NCI-H1092 (cell line): ENCODE measurements at places on chromosomes 13 and 19.
A peak's percentile ranks its signal among the peaks of the same experiment; 100 is the strongest.

DNA sequence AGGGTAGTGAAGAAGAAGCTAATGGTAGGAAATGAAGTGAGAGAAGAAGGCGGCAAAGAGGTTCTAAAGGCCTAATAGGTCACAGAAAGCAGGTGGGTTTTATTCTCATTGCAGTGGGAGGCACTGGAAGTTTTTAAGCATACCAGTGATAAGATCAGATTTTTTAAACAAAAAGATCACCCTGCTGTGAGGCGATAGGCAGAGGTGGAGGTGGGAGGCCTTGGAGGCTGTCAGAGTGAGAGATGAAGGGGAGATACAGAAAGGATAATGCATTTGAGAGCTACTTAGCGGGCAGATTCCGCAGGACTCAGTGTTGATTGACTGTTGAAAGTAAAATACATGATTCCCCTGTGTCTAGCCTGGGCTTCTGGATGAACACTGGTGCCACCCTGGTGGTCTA is 116.7 kb upstream of the FRY start:
- DNase-seq = no peak

DNA sequence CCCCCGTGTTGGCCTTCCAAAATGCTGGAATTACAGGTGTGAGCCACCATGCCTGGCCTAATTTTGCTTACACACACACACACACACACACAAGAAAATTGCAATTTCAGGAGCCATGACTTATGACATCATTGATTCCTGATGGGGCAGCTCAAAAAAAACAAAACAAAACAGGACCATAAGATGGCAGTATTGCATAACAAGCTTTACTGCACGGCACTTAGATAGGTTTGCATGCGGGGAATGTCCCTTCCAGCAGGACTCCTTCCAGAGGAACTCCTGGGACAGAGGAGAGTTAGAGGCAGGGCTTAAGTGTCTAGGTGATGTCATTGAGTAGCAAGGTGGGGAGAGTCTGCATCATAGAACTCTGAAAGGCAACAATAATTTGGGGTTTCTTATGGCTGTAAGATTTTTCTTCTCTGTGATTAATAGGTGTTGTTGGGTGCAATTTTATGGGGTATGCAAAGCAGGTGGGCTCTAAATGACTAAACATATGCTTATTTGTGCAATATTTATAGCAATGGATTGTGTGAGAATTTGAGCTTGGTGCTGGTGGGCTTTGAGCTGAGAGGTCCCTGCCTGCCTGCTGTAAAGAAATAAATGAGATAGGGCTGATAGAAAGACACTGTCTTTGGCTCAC is 9.0 kb upstream of the ACSBG2 start:
- peak; percentile 21 for DNase-seq

DNA sequence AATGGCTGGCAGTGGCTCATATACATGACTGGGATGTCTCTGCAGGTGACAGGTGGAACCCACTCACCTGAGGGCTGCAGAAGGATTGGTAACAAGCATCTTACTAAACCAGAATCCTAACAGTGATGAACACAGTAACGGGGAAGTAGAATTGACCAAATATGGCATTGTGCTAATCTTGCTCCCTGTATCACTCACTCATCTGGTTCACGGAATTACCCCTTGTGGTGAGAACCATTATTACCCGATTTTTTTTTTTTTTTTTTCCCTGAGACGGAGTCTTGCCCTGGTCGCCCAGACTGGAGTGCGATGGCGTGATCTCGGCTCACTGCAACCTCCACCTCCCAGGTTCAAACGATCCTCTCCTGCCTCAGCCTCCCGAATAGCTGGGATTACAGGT is 69.5 kb downstream of the PTPRS start:
- DNase-seq = no peak

DNA sequence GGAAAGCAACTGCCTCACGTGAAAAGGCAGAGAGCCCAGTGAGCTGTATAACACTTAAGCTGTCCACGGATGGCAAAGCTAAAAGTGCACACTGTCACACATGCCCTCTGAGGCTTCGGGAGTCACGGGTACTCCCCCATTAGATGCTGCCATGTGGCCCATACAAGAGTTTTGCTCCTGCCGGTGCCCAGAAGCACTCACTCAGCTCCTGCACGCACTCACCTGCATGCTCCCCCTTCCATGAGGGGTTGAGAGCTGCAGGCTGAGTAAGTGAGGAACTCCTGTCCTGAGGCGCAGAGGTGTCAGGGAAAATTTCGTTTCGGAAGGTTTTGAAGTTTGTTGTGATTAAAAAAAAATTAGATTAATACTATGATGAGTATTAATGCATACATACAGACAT is 939.2 kb upstream of the ATXN8OS start:
- no peak for DNase-seq

DNA sequence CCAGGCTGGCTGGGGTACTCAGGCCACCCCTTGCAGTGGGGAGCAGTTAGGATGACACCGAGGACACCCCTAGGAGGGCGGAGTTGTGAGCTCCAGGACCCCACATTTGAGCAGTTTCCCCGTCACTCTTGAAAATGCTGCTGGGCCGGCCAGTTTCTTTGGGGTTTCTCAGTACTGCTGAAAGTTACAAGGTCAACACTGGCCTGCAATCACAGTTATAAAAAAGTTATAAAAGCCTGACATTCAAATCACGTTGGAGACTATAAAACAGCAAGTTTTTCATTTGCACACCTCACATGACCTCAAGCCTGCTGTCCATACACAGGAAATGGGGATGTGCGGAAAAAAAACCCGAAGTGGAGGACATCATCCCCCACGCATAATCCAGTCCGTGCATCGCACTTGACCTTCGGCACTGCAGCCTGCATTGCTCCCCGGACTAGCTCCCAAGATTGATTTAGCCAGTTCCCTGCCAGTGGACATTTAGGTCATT is 27.0 kb downstream of the DNM2 start:
- no peak for DNase-seq

GRCh38 chr19:35217649-35217990 is 10.9 kb downstream of the FAM187B start:
- DNase-seq = no peak
